ENCODE measurements at places on chromosomes 16 and 17.

DNA sequence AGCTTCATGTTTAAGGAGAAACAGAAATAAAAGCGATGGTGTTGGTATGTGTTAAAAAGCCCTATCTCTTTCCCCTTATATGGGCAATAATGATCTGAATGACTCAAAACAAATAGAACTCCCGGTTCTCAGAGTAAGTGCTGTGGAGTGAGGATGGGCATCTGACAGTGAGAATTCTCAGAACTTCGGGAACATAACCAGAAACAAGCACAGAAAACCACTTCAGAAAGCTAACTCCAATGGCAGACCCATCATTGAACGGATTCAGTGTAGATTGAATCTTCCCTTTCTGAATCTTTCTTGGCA is 67.2 kb downstream of the CDH8 start:
- no peak for DNase-seq

- no peak for DNase-seq
Measured at GRCh38 chr17:30263552-30264333, 28.0 kb downstream of the BLMH start.

GRCh38 chr17:42291129-42291528 is 2.8 kb downstream of the STAT5A start:
- no peak for DNase-seq

GRCh38 chr17:64420143-64420670 is 28.7 kb upstream of the MILR1 start:
- peak; percentile 34 for DNase-seq

GRCh38 chr17:72187556-72187955 is 66.7 kb downstream of the SOX9 start:
- DNase-seq: no peak

GRCh38 chr17:41571561-41572434 is at the start of gene KRT9:
TSS of gene KRT9 (minus strand) at chr17:41572059. CDS start at chr17:41571992, 67 bp downstream.
- no peak for DNase-seq

- peak; percentile 21 for DNase-seq
Measured at GRCh38 chr17:55090079-55090492, 121.5 kb downstream of the STXBP4 start.
